ENCODE measurements at places on chromosomes 6 and 20.

GRCh38 chr20:46312945-46313861 lies 4.9 kb upstream of the CDH22 start:
- no peak for DNase-seq

DNA sequence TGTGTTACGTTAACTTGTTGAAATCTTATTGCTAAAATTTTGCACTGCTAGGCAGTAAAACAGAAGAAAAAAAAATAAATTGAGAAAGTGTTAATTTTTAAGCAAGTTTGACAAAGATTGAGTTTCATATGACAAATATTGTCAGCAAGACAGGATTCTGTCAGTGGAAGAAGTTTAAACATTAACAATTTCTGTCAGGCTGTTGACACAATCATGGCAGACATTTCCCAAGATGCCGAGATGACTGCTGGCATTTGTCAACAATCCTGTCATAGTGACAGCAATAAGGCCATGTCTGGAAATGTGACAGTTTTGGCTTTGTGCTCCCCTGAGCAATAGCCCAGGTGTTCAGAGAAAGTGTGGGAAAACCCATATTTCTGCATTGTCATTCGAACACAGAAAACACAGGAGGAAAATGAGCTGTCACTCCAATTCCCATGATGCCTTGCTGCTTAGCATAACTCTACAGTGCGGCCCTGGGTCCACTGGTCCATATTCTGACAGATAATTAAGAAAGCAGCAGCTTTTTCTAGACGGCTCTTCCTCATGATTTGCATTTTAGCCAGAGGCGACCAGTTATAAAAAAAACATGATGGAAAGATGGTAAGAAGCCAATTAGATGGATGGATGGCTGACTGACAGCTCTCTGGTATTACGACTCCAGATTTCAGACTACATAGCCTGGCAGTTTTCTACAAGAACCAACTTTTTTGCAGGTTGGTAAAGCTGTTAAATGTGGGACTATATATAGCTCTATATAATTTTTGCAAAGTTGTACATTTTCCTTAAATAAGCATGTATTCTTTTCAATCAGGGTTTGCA lies 43.6 kb upstream of the DEFB112 start:
- DNase-seq = no peak

DNA sequence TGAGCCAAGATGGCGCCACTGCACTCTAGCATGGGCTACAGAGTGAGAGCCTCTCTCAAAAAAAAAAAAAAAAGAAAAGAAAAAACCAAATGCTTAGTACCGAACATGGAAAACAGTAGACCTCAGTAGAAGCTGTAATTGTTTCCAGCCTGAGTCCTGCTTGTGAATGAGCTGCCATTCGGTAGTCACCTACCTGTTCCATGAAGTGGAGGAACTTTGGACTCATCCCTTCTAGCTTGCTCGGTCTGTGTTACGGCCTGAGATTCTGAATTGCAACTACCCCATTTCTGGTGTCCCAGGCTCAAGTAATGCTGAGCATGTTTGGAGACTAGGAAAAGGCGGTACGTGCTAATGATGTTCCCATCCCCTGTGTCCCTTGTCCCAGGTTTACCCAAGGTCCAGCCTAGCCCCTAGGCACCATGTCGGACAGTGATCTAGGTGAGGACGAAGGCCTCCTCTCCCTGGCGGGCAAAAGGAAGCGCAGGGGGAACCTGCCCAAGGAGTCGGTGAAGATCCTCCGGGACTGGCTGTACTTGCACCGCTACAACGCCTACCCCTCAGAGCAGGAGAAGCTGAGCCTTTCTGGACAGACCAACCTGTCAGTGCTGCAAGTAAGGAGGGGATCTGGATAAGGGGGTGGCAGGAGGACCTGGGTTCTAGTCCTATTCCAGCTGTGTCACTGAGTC lies 5.1 kb downstream of the TGIF2 start:
- DNase-seq = no peak

- DNase-seq = no peak
Observed at GRCh38 chr6:22556266-22556665, 13.1 kb upstream of the HDGFL1 start.

- peak; percentile 24 for DNase-seq
Observed at GRCh38 chr6:56938649-56939191, 16.2 kb upstream of the BEND6 start.

DNA sequence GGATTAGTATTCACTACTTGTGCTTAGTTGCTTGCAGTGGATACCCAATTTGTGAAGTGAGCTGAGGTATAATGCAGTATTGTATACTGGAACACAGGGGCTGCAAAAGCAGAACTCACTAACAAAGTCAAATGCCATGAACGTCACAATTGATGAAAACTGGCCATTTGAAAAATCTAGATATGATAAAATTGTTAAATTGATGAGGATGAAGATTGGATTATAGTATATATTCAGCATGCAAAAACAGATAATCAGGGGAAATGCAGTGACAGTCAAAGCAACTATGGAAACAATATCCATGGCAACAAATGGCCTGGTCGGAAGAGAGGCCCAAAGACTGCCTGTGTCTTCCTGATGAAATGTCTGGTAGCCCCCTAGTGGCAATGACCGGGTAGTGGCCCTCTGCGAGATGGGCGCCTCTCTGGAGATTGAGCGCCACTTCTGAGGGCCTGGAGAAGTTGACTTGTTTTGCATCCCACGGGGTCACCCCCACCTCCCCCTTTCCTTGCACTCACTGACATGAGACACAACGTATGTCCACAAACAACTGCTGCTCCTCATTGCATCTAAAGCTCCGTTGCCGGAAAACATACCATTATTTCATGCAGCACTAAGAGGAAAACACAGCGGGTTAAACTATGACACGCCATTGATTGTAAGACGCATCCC lies 43.6 kb downstream of the C6orf15 start:
- DNase-seq = peak; percentile 81

DNA sequence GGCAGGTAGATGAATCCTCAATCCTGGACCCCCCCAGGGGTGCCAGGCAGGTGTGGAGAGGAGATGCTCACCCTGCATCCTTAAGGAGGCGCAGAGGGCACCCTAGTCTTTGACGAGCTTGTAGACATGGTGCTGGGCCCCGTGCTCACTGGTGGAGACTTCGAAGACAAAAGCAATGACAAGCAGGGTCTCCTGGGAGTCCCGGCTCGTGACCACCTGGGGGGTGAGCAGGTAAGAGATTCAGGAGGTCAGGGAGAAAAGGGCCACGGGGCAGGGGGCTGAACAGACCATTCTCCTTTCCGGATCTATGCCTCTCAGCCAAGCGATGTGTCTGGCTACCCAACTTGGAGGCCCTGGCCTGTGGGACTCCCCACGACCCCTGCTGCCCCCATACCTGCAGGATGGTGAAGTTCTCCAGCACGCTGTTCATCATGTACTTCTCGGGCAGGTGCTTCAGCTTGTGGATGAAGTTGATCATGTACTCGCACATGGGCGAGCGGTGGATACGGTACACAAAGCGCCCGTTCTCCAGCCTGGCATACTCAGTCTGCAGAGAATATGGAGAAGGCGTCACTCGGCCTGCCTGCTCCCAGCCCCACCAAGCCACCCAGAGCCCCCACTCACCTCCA lies 6.9 kb downstream of the RPL10A start:
- no peak for DNase-seq

DNA sequence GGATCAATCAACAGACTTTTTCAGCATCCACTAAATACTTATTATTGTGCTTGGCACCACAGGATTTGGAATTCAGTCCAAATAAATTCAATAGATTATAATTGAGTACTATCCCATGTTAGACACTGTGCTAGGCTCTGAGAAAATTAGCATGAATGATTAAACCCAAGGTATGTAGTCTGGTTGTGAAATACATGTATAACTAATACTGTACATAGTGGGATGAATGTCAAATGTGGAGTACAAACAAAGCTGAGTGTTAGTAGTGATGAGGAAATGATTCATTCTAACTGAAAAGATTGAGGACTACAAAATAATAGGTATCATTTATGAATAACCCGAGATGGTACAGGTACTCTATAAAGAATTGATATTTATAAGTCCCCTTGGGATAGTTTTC lies 111.9 kb upstream of the FLRT3 start:
- no peak for DNase-seq

- DNase-seq = no peak
Observed at GRCh38 chr20:57450931-57451330, 59.7 kb downstream of the RBM38 start.

DNA sequence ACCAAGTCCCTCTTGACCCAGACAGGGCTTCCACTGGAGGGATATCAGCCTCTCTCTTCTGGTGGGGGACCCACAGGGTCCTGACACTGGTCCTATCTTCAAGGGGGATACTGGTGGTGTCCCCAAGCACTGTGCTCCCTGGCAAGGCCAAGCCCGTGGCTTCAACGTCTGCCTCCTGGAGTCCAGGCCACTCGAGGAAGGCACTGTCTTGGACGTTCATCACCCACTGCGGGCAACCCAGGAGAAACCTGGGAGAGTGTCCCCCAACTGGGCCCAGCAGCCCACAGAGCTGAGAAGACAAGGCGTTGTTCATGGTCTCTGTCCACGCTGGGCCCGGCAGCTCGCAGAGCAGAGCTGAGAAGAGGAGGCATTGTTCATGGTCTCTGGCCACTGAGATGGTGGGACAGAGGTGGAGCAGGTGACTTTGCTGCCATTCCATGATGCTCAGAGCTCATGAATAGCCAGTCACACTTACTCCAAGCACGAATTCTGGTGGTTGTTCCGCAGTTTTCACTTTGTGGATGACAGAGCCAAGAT lies 37.5 kb upstream of the FRMD1 start:
- no peak for DNase-seq

DNA sequence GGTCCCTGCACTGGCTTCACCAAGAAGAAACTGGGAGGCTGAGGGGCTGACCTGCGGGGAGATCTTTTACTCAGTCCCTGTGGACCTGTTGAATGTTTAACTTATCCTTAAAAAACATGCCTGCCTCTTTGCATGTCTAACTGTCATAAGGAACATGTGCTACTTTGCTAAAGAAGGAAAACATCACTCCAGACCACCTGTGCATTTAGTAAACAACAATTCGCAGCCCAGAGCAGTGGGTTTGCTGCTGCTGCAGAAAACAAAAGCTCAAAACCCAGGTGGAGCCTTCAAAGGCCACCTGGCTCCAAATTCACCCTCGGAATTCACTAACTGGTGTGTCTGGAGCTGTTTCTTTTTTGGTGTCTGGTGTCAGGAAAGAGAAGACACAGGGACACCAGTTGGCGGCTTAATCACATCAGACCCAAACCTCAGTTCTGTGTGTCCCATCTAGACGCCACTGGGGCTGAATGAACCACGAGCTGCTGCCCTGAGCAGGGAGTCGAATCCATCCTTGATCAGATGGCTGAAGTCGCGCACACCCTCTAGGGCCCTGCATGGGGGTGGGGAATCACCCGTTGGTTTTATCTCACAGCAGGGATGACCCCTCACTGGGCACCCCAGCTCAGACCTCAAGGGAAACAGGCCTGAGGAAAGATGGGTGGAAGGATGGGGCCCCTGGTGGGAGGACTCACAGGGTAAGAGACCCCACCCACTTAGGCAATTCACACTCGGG lies 344.3 kb downstream of the PREX1 start:
- DNase-seq = no peak

DNA sequence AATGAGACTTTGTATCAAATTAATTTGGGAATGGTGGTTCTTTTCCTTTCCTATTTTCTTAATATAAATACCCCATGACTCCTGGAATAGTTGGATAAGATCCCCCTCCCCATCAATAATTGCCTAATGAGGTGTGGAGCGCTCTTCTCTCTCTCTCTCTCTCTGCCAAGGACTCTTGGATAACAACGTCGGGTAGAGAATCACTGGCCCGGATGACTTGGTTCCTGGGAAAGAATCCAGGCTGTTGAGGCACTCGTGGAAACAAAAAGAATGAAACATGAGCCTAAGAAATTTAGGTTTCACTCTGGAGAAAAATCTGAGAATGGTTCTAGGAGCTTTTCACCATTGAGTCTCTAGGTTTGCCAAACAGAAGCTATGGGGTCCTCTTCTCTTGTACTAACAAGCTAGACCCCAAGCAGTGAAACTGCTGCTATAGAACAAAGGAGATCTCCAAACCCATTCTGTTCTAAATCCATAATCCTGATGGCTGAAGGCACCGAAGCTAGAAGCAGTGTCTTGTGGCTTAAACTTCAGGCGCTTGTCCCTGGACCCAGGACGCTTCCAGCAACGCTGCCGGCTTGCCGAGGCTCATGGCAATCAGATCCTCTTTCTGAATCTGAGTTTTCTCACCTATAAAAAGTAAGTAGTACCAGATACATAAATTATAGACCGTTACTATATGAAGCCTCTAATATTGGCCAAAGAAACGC lies 241.6 kb upstream of the BTBD3 start:
- DNase-seq = no peak

- DNase-seq = no peak
Observed at GRCh38 chr6:80435457-80435856, 329.0 kb downstream of the BCKDHB start.

- DNase-seq = no peak
Observed at GRCh38 chr6:16475494-16475781, 237.1 kb downstream of the GMPR start.

DNA sequence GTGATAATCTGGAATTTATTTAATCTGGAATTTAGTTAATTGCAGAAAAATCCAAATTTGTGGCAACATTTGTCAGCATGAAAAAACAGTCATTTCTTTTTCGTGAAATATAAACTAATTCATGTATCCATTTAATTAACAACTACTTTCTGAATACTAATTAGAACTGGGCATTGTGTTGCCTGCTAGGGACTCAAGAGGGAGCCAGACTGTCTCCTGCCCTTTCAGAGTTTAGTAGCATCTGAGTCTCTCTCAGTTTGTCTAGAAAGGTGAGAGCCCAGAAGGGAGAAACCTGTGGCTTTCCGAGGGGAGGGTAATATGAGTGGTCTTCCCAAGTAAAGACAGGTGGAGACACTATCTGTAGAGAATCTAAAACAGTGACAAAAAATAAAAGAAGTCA lies 210.9 kb upstream of the HDDC2 start:
- no peak for DNase-seq

DNA sequence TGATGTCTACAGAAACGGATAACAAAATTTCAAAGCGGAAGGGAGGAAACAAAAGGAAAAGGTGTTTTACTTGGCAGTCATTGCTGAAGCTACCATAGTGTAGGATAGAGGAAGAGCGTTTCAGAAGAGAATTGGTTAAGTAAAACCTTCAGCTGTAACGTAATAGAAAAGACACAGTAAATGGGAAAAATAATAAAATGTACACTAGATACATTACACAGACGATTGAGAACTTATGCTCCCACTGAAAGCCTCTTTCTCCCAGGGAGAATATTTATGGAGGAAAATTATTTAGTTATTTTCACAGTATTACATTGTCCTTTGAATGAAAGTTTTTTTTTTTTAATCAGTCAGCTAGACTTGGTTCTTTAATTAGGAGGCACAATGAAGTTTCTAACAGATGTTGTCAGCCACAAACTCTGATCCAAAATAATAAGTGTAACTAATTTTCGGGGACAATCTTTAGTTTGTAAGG lies 90.7 kb upstream of the PRDM1 start:
- DNase-seq = no peak

- DNase-seq = no peak
Observed at GRCh38 chr6:17710331-17710730, 3.6 kb upstream of the NUP153 start.
